ENCODE measurements at places on chromosomes 2 and 18.
A peak's percentile ranks its signal among the peaks of the same experiment; 100 is the strongest.

- no peak for DNase-seq
These were observed 30.0 kb upstream of the TOGARAM2 start for GRCh38 chr2:28950941-28951630.

DNA sequence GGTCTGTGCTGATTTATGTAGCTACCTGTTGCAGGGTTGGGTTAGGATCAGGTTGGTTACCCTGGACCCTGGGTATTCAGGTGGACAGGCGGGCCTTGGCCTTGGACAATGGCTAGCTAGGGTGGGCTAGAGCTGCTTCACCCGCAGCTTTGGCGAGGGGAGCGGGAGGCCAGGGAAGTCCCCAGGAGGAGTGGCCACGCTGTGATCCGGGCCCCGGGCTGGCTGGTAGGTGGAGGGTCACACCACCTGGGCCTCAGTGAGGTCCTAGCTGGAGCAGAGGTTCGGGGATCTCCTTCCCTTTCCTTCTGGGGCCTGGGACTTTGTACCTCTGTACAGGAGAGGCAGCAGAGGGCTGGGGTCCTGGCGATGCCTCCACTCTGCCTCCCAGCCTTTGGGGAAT is 9.8 kb downstream of the RTP5 start:
- DNase-seq = no peak

DNA sequence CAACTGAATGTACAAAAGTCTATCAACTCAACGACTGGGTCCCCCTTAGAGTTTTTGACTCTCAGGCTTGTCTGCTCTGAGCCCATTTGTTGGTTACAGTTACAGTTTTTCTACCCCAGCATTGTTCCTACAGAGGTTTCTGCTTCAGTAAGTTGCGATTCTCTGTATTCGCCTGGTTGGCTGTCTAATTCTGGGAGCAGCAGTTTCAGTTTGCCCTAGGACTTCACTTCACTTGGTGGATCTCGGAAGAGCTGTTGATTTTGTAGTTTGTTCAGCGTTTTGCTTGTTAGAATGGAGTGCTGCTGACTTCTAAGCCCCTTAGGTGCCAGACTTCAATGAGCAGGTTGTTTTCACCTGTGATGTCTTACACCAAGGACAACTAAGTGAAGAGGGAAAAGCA is 296.5 kb upstream of the EPAS1 start:
- no peak for DNase-seq

GRCh38 chr2:61946666-61947065 is 41.2 kb downstream of the COMMD1 start:
- DNase-seq = no peak

DNA sequence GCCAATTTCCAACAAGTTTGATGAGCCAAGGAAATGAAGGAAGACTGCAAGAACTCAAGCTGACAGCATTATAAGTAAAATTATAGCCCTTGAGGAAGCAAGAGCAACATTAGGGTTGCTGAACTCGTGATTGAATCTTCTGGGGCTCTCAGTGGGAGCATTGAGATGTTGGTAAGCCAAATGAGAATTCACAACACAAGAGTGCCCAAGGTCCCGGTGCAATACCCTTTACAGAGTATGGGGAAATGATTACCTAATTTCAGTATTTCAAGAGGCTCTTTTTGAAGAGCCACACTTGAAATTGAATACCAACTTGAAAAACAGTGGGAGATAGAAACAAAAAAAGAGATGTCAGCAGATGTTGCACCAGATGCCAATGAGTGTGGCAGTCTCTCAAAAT is 554.5 kb downstream of the STK39 start:
- DNase-seq = no peak

GRCh38 chr2:7649461-7650228 is 732.4 kb downstream of the RNF144A start:
- no peak for DNase-seq

DNA sequence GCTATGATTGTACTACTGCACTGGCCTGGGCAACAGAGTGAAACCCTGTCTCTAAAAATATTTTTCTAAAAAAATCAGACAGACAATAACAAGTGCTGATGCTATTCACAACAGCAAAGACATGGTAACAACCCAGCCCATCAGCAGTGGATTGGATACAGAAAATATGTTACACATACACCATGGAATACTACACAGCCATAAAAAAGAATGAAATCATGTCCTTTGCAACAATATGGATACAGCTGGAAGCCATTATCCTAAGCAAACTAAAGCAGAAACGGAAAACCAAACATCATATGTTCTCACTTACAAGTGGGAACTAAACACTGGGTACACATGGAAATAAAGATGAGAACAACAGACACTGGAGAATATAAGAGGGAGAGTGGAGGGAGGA is 19.9 kb downstream of the FAM161A start:
- DNase-seq = no peak

GRCh38 chr2:71714601-71715240 is 261.4 kb downstream of the DYSF start:
- no peak for DNase-seq

DNA sequence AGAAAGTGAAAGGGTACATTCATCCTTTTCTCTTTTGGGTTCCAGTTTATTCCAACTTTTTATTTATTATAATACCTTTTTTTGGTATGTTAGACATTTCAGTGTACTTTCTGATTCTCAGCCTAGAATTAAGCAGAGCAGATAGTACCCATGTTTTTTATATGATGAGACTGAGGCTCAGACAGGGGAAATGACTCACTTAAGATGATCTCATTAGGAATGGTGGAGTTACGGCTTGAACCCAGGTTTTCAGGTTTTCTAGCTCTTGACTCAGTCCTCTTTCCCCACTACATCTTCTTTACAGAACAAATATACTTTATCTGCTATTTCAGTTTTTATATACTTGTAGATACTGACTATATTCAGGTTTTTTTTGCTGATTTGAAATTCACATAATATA is 51.7 kb upstream of the OTX1 start:
- DNase-seq = no peak

GRCh38 chr2:240702640-240703011 is 11.0 kb downstream of the AQP12A start:
- no peak for DNase-seq

DNA sequence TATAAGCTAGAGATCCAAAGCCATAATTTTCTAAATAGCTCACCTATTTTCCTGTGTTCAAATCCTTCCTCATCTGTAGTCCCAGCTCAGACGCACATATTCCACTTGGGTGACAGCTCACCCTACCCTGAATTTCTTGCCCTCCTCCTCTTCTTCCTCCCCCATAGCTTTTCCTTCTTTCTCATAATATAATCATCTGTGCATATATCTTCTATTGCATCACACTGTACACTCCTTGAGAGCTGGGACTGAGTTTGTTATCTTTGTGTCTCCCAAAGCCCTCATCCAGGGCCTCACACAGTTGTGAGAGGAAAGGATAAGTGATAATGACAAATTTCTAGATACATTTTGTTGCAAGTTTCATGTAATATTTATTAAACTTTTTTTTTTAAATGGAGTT is 55.9 kb upstream of the RTN4 start:
- DNase-seq = no peak

GRCh38 chr2:217279140-217279539 is 419.3 kb upstream of the TNP1 start:
- DNase-seq = no peak

DNA sequence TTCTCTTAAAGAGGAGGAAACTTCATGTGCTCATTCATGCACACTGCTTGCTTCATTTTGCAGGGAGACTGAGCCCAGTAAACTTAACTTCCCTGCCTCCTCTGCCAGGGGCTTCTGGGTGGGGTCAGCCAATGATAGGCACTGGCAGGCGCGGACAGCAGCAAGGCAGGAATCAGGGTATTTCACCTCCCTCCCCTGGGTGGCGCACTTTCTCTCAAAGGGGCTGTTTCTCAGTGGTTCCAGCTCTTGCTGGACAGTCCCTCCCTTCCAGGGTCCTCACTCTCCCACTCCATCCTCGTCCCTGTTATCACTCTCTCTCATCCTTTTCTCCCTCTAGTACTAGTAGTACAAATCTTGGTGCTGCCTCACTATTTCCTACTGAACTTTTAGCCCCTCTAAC is 320.5 kb upstream of the ZNF521 start:
- no peak for DNase-seq

DNA sequence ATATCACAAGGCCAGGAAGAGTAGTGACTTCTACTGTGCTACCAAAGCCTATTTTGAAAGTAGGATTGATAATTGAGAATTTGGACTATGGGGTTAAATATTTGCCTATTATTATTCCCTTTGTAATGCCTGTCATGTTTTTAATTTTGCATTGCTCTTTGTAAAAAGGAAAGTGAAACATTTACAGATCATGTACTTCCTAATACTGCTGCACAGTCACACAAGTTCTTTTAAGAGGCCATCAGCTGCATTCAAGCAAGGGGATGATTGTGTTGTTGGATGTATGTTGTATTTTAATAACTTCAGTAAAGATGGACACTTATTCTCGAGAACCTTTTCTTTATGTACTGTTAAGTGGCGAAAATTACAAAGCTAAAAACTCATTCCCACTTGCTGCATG is 70.1 kb downstream of the PLEKHA3 start:
- no peak for DNase-seq

GRCh38 chr2:217753460-217754200 is 249.2 kb downstream of the TNS1 start:
- no peak for DNase-seq

DNA sequence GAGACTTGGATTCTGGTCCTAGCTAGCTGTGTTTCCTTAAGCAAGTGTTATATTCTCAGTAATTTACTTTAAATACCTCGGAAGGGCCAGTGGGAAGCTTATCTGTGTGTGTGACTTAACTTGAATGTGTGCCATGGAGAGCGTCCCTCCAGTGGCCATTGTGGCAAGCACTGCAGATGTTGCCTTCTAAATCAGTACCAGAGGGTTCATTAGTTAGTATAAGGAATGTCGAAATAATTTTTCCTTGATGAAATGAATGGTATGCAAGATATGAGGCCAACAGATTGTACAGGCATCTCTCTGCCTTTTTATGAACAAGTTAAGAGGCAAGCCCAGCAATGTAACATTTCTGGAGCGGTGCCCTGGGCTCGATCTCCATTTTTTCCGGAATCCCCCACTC is 52.0 kb downstream of the FBXO36 start:
- no peak for DNase-seq

DNA sequence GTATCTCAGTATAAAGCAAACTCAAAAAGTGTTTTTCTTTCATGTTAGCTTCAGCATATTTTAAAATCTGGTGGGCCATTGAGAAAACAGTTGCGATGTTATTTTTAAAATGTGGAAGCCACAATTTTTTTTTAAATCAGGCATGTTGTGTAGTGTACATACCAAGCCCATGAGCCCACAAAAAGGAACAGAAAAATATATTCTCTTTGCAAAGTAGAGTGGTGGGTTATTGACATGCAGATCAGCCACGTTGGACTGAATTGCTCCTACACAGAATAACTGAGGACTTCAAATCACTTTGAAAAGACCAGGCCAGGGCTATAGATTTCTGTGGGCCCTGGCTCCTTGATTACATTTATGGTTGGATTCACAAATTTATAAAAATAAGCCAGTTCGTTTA is 774.4 kb downstream of the DCC start:
- no peak for DNase-seq

DNA sequence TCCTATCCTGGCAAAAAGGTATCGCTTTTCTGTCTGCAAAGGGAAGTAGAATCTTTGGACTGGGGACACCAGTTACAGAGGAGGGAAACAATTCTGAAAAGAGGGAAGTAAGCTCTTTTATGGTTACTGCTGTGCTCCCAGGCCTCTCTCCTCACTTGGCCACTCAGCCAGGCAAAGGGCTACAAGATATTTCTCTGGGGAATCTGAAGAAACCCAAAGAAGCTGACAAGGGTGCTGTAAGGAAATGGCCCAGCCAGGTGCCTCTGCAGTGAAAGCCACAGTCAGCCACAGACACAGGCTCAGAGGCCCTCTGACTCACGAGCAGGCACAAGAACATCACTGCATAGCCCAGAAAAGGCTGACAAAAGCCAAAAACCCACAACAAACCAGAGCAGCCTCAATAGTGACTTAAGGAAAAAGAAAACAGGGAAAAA is 5.8 kb downstream of the HDLBP start:
- DNase-seq = peak; percentile 40

DNA sequence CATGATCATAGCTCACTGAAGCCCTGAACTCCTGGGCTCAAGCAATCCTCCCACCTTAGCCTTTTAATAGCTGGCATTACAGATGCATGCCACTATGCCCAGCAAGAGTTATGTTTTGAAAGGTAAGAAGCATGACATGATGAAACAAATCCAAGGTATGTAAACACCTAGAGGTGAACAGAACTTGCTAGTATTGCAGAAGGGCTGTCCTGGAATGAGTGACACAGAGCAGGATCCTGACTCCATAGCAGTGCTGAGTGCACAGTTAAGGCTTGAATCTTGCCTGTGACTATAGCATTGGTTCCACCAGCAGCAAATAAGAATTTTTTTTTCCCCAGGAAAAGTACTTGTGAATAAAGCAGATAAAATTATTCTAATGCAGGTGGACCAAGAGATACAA is 309.5 kb downstream of the PIK3C3 start:
- DNase-seq = no peak

- no peak for DNase-seq
These were observed 115.9 kb upstream of the EPAS1 start for GRCh38 chr2:46181306-46181705.

DNA sequence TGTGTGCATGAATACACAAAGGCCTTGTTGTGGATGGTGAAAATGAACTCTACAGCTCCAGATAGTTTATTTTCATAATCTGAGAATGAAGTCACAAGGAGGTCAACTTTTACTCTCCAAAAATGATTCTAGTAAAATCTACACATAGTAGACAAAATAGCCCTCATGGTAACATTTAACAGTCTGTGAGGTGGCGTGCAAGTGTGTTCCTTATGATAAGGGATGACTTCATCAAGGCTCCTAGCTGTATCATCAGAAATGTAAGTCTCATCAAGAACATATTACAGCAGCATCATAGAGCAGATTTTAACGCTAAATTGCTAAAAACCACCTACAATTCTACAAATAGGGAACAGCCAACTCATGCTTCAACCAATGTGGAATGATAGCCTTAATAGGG is 72.3 kb upstream of the RIOK3 start:
- DNase-seq = no peak

- DNase-seq = no peak
These were observed 56.2 kb downstream of the HNMT start for GRCh38 chr2:138020432-138020831.

- DNase-seq = no peak
These were observed 352.6 kb upstream of the CWC22 start for GRCh38 chr2:180359522-180360282.

GRCh38 chr18:57220930-57221483 is 74.1 kb downstream of the BOD1L2 start:
- DNase-seq = no peak

DNA sequence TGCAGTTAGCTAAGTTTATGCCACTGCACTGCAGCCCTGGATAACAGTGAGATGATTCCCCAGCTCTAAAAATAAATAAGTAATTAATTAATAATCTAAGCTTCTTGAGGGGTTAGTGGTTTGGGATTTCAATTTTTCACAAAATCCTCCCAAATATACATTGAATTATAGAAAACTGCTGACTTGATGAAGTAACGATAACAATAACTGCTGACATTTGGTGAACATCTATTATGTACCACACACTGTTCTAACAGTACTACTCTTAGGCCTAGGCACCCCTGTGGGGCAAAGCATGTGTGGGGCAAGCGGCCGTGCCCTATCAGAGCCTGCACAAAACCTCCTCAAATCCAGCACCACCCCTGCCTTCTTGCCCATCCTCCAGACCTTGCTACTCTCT is 245.8 kb upstream of the EPHA4 start:
- DNase-seq = no peak

- DNase-seq = no peak
These were observed 79.1 kb downstream of the FAM168B start for GRCh38 chr2:131014141-131014540.

GRCh38 chr2:175478096-175478768 is 296.7 kb upstream of the ATP5MC3 start:
- DNase-seq = no peak

All from activated CD8-positive, alpha-beta memory T cell treated with anti-CD3 and anti-CD28 coated beads for 4 hours (primary cell).